ENCODE measurements at places on chromosomes 7 and 10. TPM values are rescaled to one million over a fixed set of nuclear protein-coding genes. Genes with fewer than 3 reads are reported as not detected.

GRCh38 chr7:139116999-139117398, 7.5 kb upstream of the ZC3HAV1 start:
- DNase-seq = no peak

The PDE1C gene
- total RNA-seq = not detected

The PPP1R9A gene
- total RNA-seq = 0.18 TPM

The FAM241B gene
- total RNA-seq = 11.2 TPM

- no peak for DNase-seq
Observed at GRCh38 chr10:20746856-20747255, 150.3 kb downstream of the NEBL start.

- no peak for DNase-seq
Observed at GRCh38 chr10:404991-405390, 269.7 kb downstream of the ZMYND11 start.

The SUGCT gene
- total RNA-seq = 3.6 TPM

GRCh38 chr7:47952224-47952623, 4.0 kb upstream of the PKD1L1 start:
- DNase-seq = no peak

GRCh38 chr10:73577788-73578187, 13.4 kb downstream of the USP54 start:
- DNase-seq = no peak

DNA sequence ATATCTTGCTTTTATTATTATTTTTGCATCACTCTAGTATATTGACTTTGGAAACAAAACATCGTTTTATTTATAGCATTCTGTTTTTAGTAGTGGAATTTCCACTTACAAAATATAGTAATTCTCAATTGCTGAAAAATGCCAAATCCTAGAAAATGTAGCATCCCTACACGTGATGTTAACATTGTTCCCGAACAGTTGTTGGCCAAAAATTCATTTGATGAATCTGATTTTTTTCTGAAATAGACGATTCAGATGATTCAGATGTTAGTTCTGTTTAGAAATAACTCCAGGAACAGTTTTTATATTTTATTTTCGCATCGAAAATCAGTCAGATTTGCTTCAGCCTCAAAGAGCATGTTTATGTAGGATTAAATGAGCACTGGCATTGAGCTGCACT, 122.4 kb downstream of the GFRA1 start:
- no peak for DNase-seq

The NAT16 gene
- not detected for total RNA-seq

- DNase-seq = no peak
Observed at GRCh38 chr10:125038637-125039036, 96.7 kb downstream of the ZRANB1 start.

- DNase-seq = no peak
Observed at GRCh38 chr10:48958598-48959190, 19.1 kb upstream of the LRRC18 start.

DNA sequence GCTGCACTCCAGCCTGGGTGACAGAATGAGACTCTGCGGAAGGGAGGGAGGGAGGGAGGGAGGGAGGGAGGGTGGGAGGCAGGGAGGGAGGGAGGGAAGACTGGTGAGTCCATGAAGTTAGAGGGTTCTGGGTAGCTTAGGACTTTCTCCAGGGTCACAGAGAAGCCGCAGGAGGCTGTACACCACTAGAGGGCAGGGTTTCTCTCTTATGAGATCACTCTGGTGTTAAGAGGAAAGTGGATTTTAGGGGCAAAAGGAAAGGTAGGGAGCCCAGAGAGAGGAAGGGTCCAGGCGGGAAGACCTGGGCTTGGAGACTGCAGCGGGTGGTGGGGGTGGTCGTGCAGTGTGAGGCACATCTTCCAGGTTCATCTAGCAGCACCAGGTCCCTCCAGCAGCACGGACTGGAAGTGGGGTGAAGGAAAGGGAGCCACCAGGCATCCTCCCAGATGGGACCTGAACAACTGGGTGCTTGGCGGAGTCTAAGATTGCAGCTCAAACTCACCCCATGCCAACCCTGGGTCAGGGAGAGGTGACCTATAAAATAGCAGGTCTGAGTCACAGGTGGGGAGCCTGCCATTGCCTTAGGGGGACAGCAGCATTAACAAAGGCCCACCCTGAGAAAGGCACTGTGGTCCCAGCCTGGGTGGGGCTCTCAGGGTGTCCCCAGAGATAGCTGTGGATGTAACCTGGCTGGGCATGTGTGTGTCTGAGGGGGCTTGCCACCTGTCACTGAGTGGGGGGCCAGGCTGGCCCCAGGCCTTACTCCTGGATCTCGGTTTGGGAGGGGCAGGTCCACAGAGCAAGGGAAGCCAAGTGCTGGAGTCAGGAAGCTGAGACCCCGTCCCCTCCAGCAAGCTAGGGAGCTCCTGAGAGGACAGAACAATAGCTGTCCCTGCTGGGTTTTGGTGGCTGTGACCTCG, 48.5 kb upstream of the SLC29A3 start:
- no peak for DNase-seq

DNA sequence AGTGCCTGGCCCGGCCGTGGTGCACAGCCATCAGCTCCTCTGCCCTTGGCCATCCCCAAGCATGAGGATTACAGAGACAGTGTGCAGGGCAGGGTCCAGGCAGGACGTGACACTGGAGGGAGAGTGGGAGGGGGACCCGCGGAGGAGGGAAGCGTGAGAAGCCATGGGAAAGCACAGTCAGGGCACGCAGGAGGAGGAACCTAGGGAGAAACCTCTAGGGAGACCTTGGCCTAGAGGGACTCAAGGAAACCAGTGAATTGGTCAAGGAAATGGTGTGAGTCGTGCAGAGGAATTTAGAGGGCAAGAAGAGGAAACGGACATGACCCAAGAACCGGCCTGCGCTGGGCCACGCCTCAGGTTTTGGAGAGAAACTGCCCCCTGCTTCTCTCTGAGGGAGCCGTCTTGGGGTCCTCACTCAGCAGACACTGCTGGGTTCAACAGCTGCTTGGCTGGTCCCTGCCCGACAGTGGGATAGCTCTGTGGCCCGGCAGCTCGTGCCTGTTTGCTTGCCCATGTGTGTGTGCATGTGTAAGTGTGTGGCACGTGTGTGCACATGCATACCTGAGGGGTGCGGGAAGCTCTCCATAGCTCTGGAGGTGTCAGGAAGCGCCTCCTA, 3.2 kb downstream of the OPN4 start:
- DNase-seq = no peak

The RBP3 gene
- not detected for total RNA-seq

- DNase-seq = no peak
Observed at GRCh38 chr7:155194382-155195140, 103.1 kb upstream of the INSIG1 start.

DNA sequence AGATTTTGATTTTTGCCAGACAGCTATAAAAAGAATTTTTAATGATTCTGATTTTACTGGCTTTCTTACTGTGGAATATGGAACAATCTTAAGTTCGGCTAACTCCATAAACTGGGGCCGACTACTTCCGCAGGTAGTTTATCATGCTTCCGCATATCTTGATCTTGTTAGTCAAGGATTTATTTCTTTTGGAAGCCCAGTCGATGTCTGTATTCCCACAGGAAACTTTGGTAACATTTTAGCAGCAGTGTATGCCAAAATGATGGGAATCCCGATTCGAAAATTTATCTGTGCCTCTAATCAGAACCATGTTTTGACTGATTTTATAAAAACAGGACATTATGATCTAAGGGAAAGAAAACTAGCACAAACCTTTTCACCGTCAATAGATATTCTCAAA, 8.1 kb downstream of the THNSL1 start:
- DNase-seq = no peak

DNA sequence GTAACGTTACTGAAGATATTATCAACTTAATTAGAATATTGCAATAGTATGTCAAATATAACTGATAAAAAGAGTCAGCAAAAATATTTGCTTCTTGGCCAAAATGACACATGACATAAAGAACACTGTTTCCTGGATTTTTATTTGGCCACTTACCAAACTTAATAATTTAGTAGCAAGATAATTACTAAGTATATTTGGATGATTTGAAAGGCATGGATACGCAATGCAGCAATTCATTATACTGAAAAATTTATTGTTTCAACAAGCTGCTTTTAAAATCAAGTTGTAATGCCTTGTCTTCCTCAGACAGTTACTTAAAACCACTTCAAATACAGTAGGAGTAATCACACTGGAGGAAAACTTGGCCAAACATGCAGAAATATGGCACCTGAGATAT, 234.0 kb downstream of the SEMA3E start:
- DNase-seq = no peak

The PRLHR gene
- total RNA-seq = not detected

The SLC26A4 gene
- total RNA-seq = 0.08 TPM

GRCh38 chr7:139697056-139697455, 80.7 kb downstream of the HIPK2 start:
- DNase-seq = no peak

DNA sequence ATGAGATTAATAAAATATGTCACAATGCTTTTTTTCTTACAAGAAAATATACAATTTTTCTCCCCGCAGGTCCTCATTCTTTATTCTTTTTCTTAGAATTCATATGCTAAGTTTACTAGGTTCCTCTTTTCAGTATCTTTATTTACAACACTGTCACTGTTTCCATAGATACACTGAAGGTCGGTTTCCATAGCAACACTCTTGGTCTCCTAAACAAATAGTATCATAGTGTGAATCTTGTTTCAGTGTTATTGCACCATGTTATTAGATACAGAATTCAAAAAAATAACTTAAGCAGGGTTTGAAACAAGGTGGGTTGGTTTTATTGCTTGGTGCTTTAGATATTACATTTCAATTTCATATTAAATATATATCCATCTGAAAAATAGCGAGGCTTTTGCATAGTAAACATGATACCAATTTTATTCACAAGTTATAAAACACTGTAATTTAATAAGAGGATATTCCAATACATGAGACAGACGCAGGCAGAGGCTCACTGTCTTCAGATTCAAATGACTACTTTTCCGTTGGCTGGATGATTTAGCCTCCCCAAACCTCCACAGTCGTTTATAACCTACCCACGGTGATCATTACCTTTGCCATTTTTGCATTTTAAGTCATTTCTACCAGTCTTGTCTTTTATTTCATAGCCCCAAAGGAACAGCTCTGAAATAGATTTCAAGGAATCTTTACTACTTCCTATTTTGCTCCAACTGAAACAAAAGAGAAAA, 88.9 kb upstream of the KLF6 start:
- peak; percentile 62 for DNase-seq

GRCh38 chr7:2142386-2142785, 90.4 kb downstream of the MAD1L1 start:
- DNase-seq = peak; percentile 13

The SLC18A3 gene
- not detected for total RNA-seq

The BLVRA gene
- 13.5 TPM for total RNA-seq

DNA sequence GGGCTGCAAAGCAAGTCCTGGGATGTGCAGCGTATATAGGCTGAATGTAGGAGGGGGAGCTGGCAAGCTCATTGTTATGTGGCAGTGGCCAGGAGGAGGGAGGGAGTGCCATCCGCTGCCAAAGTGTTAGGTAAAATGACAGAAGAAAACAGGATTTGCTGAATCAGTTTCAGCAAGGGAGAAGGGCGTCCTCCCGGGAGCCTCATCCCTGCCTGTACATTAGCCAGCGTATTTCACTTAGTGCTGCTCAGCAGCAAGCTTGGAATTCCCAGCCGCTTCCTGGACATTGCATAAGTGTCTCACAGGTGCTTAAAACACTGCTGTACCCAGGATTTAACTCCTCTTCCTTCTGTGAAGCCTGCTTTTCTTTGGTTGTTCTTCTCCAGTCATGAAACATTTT, 2.5 kb downstream of the NIPSNAP2 start:
- DNase-seq = no peak

GRCh38 chr7:15845461-15845860, 159.0 kb upstream of the MEOX2 start:
- no peak for DNase-seq

DNA sequence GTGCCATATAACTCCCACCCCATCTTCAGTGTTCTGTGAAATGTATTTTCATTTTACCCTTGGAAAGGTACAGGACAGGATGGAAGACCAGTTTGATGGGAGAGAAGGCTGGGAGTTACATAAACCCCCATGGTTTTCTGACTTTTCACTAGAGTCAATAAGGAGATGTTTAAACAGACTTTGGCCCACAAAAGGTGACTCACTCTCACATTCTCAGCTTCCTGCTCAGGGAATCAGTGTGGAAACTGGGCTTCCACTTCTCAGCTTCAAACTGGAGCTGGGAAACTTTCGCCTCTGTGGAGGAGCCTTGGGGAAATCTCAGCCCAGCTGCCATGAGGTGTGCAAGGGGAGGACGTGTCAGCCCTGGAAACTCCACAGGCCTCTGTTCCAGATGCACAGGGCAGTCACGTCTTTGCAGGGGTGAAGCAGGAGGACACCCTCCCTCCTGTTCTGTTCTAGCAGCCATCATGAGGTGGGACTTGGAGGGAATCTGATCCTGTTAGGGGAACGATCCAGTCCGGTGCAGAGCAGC, 560.5 kb upstream of the GALNT17 start:
- no peak for DNase-seq

The TACC2 gene
- not detected for total RNA-seq

The LHPP gene
- 26.5 TPM for total RNA-seq

- DNase-seq = no peak
Observed at GRCh38 chr10:95693071-95693667, 558 bp downstream of the TCTN3 start.

The GHRHR gene
- total RNA-seq = not detected

- DNase-seq = no peak
Observed at GRCh38 chr7:25399000-25399750, 170.9 kb upstream of the NPVF start.

The EPHB6 gene
- 48.6 TPM for total RNA-seq

The WEE2 gene
- not detected for total RNA-seq

- DNase-seq = no peak
Observed at GRCh38 chr10:42477170-42477569, 161.2 kb downstream of the ZNF33B start.

GRCh38 chr10:59562126-59562525, 147.5 kb downstream of the SLC16A9 start:
- no peak for DNase-seq

DNA sequence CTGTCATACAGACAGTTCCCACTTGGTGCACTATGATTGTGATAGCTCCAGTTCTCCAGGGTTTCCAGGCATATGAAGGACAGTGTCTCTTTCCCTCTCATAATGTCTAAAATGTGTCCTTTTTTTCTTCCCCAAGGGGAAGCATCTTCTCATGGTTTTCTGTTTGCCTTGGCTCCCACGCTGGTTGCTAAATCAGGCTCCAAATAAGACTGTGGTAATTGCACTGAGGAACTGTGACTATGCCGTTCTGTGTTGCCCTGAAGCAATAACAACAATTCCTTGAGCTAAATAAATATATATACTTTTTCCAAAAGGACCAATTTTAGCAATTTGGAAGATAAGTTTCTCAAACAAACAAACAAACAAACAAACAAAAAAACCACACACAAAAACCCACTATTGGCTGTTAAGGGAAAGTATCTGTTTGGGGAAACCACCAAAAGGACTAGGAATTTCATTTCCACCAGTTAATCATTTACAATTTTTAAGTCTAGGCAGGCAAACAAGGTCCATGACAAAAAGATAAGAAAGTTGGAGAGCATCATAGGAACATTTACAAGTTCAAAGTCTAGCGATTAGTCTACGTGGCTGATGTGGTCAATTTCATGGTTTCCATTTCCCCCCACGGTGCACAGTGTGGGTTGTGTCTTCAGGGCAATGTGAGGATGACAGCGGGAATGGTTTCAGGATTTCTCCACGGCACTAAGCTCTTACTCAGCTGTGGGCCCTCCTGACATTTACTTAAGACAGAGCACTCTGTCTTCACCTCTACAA, 62.4 kb downstream of the THNSL1 start:
- DNase-seq = no peak

The PON3 gene
- total RNA-seq = not detected

The HOXA5 gene
- not detected for total RNA-seq

- DNase-seq = no peak
Observed at GRCh38 chr10:114021154-114021553, 22.5 kb upstream of the ADRB1 start.

The GRM8 gene
- not detected for total RNA-seq

GRCh38 chr7:155391414-155391813, 66.5 kb upstream of the EN2 start:
- DNase-seq = no peak

All from naive thymus-derived CD8-positive, alpha-beta T cell (primary cell).